ENCODE measurements at places on chromosomes 1 and 21. TPM values are rescaled to one million over a fixed set of nuclear protein-coding genes. Genes with fewer than 3 reads are reported as not detected.

GRCh38 chr1:5911157-5911556 lies 81.1 kb downstream of the NPHP4 start:
- H3K4me3 ChIP-seq: no peak overlapping the region
- no peak for DNase-seq
- no peak overlapping the region for H3K27ac ChIP-seq
- H3K4me1 ChIP-seq: peaks cover 6% of the 10 kb centered on the region

- DNase-seq: no peak
- no peaks in the 10 kb centered on the region for H3K36me3 ChIP-seq
- H3K4me3 ChIP-seq: no peak overlapping the region
- peaks cover 8% of the 10 kb centered on the region for H3K4me1 ChIP-seq
- H3K27ac ChIP-seq: no peak overlapping the region
Measured at GRCh38 chr1:236492378-236492777, 31.4 kb upstream of the LGALS8 start.

DNA sequence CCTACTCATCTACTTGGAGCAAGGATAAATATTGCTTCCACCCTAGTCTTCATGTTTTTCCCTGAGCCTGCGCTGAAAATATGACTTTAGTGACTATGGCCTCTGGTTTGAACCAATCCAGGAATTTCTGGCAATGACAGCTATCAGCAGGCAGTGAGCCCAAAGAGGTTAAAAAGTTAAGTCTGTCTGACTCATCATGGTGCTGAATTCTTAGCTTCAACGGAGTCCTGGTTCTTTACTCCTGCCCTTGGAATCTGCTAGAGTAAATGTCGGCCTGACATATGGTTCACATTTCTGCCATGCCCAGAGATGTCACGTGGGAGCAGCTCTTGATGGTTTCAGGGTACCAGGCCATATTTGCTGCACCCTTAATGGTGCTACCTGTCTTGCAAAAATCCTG lies 351.6 kb upstream of the PLXNA2 start:
- no peak overlapping the region for H3K27ac ChIP-seq
- peaks cover 3% of the 10 kb centered on the region for H3K27me3 ChIP-seq
- no peak overlapping the region for H3K4me3 ChIP-seq

GRCh38 chr1:54538538-54538937 lies 9.5 kb upstream of the ACOT11 start:
- no peak for DNase-seq
- no peaks in the 10 kb centered on the region for H3K27me3 ChIP-seq
- H3K27ac ChIP-seq: no peak overlapping the region
- peaks cover 11% of the 10 kb centered on the region for H3K4me1 ChIP-seq
- H3K4me3 ChIP-seq: no peak overlapping the region
- no peaks in the 10 kb centered on the region for H3K36me3 ChIP-seq

DNA sequence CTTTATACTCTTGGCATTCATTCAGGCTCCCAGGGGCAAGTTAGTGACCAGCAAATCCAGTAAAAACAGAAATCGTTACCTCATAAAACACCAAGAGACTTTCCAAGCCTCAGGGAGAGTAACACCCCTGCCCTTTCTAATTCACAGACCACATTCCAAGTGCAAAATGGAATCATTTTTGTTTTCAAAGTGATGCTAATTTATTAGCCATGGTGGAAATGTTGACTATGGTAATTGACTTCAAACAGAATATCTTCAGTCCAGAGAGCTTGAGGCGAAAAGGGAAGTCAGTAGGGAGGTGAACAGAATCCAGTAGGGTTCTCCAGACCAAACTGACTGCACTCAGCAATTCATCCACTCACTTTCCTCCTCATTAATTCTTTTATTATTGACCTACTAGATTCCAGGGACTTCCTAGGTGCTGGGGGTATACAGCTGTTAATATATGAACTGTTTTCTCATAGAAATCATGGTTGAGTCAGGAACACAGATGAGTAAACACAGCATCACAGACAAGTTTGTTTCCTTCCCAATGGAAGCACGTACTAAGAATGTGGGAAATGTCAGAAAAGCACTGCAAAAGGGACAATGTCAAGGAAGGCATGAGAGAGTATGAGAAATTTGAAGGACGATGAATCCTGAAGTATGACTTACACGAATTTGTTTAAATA lies 388.5 kb upstream of the C1orf87 start:
- no peak overlapping the region for H3K4me3 ChIP-seq
- H3K4me1 ChIP-seq: no peaks in the 10 kb centered on the region
- no peaks in the 10 kb centered on the region for H3K36me3 ChIP-seq
- H3K27ac ChIP-seq: no peak overlapping the region
- no peaks in the 10 kb centered on the region for H3K27me3 ChIP-seq

CCDC27 gene
- total RNA-seq: not detected

All from naive thymus-derived CD8-positive, alpha-beta T cell (primary cell).